ENCODE measurements at places on chromosomes 3 and 15. TPM values are rescaled to one million over a fixed set of nuclear protein-coding genes. Genes with fewer than 3 reads are reported as not detected.

DNA sequence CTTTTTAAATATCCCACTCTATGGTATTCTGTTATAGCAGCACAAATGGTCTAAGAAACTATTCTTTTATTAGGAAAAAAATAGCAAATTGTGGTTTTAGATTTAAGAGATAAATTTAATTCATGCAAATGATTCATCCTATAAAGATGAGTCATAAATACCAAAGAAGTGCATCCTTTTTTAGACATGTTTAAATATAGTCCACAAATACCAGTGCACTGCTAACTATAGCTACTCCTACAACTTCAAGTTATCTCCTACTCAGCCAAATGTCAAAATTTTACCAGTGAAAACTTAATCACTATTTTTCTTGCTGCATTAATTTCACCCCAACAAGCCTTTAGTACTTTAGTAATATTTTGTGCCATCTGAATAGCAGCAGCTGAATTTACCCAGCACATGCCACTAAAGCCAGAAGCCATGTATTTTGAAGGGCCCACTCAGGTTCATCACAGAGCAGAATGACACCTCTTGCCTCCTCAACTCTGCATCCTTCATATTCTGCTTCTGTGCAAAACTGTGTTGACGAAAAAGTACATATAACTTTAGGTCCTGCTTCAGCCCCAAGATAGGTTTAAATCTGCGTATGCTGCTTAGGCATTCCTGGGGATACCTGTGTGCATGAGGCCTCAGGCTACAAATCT is 24.9 kb downstream of the CX3CR1 start:
- no peak for DNase-seq

GRCh38 chr15:31330111-31330785 is 3.6 kb downstream of the KLF13 start:
- peak; percentile 59 for DNase-seq

- DNase-seq = no peak
These were observed 36.7 kb downstream of the SLC9A9 start for GRCh38 chr3:143811602-143812001.

- no peak for DNase-seq
These were observed 2.4 kb upstream of the ADGRG7 start for GRCh38 chr3:100606894-100607512.

- no peak for DNase-seq
These were observed 4.6 kb downstream of the ANAPC13 start for GRCh38 chr3:134481166-134481565.

- peak; percentile 51 for DNase-seq
These were observed 29.6 kb downstream of the CX3CR1 start for GRCh38 chr3:39250116-39250747.

DNA sequence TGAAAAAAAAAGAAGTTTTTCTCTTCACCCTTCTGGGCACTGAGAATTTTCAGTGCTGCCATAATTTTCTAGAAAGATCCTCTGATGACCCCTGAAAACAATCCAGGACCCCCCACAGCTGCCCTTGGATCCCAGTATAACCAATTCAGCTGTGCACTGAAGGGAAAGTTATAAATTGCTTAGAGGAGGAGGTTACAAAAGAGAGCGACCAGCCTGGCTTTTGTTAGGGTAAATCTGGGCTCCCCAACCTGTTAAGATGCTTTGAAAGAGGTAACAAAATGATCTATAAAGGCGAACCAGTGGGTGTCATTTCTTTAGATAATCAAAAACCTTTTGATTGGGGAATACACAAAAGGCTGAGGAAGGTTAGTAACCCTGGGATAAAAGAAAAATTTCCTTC is 407.9 kb upstream of the ATP11B start:
- no peak for DNase-seq

DNA sequence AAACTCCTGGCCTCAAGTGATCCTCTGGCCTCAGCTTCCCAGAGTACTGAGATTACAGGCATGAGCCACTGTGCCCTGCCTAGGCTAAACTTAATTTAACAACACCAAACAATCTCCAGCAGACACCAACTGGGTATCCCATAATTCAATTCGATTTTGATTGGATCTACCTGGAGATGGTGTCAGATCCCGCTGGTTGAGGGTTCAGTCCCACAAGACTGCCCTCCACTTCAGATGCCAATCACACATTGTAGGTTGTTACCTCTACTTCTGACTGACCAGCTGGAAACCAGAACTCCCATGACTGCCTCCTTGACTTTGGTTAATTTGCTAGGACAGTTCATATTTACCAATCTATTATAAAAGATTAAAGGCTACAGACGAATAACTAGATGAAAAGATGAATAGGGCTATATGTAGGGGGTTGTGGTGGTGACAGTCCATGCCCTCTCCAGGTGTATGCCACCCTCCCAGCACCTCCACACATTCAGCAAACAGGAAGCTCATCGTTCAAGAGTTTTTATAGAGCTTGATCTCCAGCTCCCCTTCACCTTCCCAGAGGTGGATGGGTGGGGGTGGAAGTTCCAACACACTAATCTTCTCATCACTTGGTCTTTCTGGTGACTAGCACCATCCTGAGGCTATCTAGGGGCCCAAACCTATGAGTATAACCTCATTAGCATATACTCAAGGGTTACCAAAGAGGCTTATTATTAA is 9.3 kb downstream of the B2M start:
- DNase-seq = no peak

GRCh38 chr3:11455956-11456355 is 183.8 kb downstream of the ATG7 start:
- DNase-seq = no peak

DNA sequence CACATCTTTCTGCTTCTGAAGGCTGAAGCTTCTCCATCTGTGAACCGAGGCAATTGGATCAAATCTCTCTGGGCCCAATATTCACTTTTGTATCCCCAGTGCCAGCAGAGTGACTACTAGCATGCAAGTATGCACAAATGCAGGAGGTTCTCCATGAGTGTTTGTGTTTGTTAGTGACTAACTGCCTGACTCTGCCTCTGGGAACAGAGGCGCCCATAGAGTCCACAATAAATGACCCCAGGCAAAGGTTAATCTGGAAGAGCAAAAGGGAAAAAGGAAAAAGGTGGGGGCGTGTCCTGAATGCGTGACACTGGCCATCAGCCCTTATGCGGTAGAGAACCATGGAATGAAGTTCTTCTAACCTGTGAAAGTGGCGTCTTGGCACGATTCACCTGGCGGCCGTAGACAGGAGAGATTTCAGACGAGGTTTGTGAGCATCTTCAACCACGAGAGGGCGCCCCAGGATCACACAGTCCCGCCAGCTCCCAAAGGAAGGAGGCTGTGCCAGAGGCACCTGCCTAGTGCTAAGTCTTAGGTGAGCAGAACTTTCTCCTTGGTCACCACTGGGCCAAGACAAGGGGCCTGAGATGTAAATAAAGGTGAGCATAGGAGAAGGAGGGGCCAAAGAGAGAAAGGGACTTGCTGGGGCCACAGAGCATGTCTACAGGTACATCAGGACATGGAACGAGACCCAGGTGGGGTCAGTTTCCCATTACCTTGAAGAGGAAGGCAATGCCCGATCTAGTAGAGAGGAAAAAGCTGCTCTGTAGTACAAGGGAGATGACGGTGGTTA is 44.2 kb downstream of the RBPMS2 start:
- peak; percentile 94 for DNase-seq

GRCh38 chr3:73094951-73095350 is 33.5 kb downstream of the EBLN2 start:
- no peak for DNase-seq

GRCh38 chr3:179882292-179882691 is 154.4 kb downstream of the PEX5L start:
- peak; percentile 15 for DNase-seq

GRCh38 chr3:70974747-70975146 is 608.8 kb downstream of the FOXP1 start:
- DNase-seq = no peak

GRCh38 chr3:45628746-45629145 is 34.2 kb downstream of the LIMD1 start:
- DNase-seq = peak; percentile 40

- no peak for DNase-seq
These were observed 5.4 kb upstream of the SENP7 start for GRCh38 chr3:101518421-101518871.

DNA sequence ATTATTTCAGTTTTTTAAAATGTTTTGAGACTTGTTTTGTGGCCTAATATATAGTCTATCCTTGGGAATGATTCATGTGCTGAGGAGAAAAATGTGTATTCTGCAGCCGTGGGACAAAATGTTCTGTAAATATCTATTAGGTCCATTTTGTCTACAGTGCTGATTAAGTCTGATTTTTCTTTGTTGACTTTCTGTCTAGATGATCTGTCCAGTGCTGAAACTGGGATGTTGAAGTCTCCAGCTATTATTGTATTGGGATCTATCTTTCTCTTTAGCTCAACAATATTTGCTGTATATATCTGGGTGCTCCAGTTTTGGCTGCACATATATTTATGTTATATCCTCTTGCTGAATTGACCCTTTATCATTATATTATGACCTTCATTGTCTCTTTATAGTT is 85.2 kb downstream of the UBE2E2 start:
- DNase-seq = peak; percentile 12

DNA sequence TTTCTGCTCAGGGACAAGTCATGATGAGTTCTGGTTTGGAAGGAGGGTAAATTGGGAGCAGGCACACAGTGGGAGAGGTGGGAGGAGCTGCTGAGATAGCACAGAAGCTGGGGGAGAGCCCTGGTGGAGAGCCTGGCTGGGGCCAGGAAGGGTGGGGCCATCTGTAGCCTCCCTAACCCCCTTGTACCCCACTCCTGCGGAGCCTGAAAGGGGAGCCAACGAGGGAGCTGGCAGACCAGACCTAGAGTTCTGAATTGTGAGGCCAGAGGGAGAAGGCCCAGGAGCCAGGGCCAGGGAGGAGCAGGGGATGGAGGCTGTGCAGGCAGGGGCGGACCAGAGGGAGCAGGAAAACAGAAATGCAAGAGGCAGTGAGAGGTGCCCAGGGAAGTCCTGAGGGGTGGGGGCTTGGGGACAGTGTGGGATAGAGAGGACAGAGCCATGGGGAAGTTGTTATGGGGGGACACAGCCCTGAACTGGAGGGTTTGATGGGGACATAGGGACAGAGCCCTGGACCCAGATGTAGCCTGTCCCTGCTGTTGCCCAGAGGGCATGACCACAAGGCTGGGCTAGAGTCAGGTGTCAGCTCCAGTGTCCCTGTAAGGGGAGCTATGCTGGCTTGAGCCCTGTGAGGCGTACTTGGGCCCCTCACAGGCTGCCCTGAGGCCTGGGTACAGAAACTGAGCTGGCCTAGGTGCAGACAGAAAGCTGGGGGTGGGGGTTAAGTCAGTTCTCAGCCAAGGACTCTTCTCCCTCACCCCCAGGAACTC is 1.2 kb downstream of the TMIE start:
- DNase-seq = no peak

DNA sequence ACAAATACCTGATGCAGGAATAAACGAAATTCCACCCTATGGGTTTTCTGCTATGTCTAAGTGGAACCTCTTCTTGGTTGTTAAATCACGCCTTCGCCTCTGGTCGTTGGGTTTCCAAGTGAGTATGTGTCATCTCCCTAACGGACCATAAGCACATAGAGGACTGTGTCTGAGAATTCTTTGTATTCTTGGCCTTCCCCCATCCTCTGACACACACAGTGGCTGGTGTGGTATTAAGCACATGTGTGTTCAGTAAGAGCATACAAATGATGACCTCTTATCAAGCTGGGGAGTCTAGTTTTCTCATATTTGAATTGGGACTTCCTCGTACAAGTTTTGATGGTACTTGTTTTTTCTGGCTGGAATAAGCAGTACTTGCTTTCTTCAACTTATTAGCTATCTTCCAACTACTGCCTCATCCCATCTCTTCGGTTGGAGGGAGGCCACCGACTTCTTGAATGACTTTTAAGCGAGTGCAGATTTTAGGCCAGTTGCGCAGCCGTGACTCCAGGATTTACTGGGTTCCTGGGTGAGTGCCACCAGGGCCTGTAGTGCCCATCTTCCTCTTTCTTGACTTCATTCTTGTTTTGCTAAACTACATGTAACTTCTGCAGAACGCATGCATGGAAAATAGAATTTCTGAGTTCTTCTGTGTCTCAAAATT is 240.2 kb downstream of the ADAMTS17 start:
- DNase-seq = no peak

DNA sequence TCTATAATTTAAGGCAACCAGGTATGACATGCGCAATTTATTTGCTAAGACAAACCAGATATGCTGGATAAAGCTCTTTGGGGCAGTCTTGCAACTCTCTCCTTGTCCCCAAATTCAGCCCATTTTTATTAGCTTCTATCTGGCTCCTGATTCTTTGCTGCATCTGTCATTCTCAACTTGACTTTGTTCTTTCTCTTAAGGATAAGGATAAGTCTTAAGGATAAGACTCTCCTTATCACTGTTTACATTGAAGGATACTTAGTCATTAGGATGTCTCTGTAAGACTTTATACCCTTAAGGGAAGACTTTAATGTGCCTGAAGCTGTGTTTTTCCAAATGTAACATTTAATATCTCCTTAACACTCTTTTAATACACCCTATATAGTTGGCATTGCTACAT is 49.2 kb downstream of the ALCAM start:
- DNase-seq = no peak

HRH1 gene
- total RNA-seq = 9.6 TPM

ITGA11 gene
- total RNA-seq = 6.3 TPM

SPESP1 gene
- total RNA-seq = 1.8 TPM

SERPINI2 gene
- 2.2 TPM for total RNA-seq

GABRB3 gene
- total RNA-seq = 4.8 TPM

FAIM gene
- 11.6 TPM for total RNA-seq
